ENCODE measurements at places on chromosomes 5 and 9.

GRCh38 chr5:32949286-32949970, 238.3 kb downstream of the NPR3 start:
- no peak for DNase-seq

- no peak for DNase-seq
Observed at GRCh38 chr9:36140086-36141084, 3.9 kb downstream of the GLIPR2 start.

DNA sequence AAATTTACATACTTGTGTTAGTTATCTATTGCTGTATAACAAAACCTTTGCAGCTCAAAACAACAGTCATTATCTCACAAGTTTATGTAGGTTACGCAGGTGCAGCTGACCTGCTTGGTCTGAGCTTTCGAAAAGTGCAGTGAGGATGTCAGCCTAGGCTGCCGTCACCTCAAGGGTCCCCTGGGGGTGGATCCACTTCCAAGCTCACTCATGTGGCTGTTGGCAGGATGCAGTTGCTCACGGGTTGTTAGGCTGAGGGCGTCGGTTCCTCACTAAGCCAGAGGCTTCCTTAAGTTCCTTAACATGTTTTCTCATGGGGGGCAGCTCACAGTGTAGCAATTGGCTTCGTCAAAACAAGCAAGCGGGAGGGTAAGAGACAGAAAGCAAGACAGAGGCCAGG, 139.8 kb downstream of the DOCK8 start:
- no peak for DNase-seq

DNA sequence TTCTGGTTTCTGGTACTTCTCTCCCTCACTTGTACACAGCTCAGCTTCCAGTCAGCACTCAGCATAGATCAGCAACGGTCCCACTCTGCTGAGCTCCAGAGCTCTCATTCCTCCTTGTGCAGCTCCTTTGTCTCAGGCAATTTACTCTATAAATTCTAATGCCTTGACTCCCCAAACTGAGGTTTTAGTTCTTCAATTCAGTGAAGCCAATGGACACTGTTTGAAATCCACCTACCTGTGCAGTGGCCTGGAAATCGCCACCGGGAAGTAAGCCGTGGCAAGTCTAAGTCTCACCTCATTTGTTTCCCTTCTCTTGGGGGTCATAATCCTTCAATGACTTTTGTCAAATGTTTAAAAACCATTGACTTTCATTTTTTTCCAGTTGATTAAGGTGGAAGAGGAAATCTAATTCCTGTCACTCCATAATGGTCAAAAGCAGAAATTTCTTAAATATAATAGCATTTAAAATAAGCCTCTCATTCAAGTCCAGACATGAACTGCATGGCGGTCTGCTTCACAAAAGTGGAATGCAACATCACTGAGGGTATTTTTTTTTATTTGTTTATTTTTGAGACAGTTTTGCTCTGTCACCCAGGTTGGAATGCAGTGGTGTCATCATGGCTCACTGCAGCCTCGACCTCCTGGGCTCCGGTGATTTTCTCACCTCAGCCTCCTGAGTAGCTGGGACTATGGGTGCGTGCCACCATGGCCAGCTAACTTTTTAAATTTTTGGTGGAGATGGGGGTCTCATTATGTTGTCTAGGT, 79.6 kb downstream of the C7 start:
- DNase-seq: no peak

GRCh38 chr5:65926893-65927292, 518 bp downstream of the ERBIN start:
- DNase-seq: no peak

DNA sequence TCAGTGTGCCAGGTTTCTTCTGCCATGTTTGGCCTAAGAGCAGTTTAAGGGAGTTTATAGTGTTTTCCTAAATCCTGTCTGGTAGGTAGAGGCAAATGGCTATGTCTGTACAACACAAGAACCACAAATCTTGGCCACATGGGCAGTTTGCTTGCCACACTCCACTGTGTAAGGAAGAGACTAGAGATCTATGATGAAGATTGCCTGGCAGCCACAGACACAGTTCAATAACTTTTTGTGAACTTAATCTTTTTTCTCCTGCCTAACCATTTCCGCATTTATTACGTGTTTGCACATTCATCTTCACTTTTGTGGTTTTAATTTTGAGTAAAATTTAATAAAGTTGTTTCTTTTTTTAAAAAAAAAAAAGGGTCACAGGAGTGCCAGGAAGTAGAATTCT, 5.8 kb downstream of the MFAP3 start:
- DNase-seq: no peak

DNA sequence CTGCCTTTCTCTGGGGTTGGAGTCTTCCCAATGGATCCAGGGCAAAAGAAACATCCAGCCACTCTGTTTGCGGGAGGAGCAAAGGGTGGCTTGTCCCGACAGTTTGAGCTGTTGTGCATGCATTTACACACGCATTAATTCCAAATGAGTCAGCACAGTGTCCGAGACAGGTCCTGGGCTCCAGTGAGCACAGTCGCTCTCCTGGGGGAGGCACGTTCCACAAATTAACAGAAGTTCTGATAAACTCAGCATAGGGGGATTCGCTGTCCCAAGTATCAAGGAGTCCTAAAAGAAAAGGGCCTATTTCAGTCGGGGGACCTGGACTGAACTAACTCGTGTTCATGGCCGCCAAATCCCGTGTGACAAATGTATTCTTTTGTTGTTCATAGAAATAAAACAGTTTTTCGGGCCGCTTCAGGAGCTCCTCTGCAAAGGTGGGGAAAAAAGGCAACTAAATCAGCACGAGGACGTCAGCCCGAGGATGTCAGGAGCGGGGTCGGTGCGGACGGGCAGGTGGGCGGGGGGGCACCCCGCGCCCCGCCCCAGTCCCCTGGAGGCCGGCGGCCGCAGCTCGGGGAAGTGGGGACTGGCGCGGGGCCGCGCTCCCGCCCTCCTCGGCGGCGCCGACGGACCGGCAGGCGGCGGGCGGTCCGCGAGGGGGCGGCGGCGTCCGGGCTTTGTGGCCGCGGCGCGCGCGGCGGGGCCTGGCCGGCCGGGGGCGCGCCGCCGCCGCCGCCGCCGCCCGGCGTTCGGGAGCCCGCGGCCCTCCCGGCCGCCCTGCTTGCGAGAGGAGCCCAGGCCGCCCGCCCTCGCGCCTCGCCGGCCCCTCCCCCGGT, at the start of gene MSANTD3:
Gene MSANTD3 (plus strand): TSS at position 614 of the 836 bp plus-strand sequence. CDS start 14,796 bp downstream, outside the sequence.
- peak; percentile 71 for DNase-seq

DNA sequence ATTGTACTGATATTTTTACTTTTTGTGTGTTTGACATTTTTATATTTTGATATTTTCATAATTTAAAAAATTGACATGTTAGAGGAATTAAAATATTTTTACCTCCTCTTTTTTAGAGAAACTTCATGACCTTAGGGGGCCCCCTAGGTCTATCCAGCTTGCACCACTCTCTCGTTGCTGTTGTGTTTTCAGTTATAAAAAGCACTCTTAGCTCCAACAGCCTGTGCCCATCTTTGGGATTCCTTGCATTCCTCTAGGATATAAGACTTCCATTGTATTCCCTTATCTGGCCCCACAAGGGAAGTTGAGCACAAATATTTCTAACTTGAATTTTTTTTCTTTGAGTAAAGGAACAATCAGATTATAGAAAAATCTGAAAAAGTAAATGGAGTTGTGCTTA, 245.3 kb downstream of the SH3GL2 start:
- DNase-seq: no peak

DNA sequence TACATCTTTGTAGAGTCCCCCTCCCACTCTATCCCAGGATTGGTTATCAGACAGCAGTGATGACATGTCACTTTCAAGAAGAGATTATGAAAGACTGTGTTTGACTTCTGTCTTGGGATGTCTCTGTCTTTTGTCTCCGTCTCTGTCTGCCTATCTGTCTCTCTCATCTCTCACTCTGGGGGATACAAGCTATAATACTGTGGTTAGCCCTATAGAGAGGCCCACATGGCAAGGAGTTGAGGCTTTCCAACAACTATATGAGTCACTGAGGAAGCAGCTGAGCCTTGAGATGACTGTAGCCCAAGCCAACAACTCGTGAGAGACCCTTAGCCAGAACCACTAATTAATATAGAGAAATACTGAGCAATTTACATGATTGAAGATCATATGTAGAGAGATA, 284.8 kb downstream of the PDE4D start:
- DNase-seq: no peak

All from sciatic nerve (tissue), 2 donors.